ENCODE measurements at places on chromosomes 5 and 9.

GRCh38 chr9:28365728-28366127 lies 792.4 kb upstream of the C9orf72 start:
- no peak for DNase-seq

- no peak for DNase-seq
These were observed 957 bp downstream of the PRELID1 start for GRCh38 chr5:177304392-177305119.

DNA sequence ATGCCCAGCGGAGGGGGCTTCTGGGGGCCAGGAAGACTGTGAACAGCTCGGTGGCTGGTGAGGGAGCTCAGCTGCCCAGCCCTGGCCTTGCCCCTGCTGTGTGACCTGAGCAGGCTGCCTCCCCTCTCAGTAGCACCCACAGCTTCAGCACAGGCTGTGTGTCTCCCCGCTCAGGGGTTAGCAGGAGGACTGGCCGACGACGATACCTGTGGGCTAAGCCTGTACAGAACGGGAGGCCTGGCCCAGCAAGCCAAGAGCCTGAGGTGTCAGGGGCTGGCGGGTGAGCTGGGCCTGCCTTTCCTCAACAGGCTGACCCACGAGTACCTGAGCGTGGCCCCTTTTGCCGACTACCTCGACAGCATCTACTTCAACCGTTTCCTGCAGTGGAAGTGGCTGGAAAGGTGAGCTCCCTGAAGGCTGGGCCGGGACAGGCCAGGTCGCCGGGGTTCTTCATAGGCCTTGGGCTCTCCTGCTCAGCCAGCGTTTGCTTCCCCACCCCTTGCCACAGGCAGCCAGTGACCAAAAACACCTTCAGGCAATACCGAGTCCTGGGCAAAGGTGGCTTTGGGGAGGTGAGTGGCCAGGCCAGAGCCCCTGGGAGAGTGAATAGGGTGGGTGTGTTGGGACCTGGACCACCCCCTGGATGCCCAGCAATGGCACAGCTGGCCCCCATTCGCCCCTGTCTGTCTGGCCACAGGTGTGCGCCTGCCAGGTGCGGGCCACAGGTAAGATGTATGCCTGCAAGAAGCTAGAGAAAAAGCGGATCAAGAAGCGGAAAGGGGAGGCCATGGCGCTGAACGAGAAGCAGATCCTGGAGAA lies 6.6 kb downstream of the GRK6 start:
- no peak for DNase-seq

GRCh38 chr5:159582756-159583541 lies 252.7 kb upstream of the IL12B start:
- no peak for DNase-seq

- no peak for DNase-seq
These were observed 124.7 kb upstream of the FTMT start for GRCh38 chr5:121726991-121727390.

DNA sequence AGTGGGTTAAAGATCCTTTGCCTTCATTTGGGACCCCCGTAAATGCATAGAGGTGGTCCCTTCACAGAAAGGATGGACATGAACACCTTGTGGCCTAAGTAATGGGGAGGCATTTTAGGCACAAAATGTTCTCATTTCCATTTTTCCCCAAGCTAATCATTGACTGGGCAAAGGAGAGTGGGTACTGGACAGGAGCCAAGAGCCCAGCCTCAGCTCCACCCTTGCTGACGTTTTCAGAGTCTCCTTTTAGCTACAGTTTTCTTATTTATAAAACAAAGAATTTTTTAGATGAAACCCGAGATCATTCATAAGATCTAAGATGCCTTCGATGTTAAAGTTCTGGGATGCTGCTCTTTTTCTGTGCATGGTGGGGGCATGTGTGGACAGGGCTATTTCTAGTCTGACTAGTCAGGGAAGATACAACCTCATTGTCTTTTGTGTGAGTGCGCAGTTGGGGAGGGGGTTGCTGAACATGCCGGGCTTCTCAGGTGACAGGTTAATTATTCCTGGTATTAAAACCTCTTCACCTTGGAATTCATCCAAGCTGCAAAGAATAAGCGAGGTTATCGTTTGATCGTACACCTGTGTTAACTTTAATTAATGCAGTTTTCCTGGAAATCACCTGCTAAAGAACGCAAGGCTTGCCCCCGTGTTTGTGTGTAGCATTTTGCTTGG lies 48.4 kb downstream of the ADAMTS16 start:
- no peak for DNase-seq

DNA sequence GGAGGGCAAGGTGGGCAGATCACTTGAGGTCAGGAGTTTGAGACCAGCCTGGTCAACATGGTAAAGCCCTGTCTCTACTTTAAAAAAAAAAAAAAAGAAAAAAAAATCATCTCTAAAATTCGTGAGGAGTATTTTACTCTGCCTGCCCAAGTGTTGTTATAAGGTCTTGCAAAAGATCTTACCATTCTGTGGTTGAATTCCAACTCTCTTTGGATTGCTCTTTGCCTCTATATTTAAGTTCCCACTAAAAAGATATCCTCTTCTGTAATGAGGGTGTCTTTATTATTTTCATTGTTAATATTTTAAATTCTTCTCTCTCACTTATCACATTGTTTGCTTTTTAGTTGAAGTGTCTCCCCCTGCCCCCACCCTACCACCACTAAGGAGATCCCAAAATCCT lies 33.4 kb downstream of the CREBRF start:
- no peak for DNase-seq

DNA sequence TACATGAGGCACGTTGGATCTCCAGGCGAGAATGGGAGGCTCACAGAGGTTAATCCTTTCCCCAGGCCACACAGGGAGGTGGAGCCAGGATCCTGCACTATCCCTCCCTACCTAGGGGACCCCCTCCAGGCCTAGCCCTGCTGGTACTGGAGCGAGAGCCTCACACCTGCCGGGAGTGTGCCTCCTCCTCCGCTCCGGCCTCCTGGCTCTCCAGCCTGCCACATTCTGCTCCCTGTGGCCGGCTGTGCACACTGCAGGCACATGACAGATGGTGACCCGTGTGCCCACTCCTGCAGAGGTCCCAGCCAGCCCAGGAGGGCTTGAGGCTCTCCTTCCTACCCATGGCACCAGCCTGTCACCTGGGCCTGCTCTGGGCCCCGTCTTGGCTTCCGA lies 93.4 kb downstream of the RXRA start:
- no peak for DNase-seq

DNA sequence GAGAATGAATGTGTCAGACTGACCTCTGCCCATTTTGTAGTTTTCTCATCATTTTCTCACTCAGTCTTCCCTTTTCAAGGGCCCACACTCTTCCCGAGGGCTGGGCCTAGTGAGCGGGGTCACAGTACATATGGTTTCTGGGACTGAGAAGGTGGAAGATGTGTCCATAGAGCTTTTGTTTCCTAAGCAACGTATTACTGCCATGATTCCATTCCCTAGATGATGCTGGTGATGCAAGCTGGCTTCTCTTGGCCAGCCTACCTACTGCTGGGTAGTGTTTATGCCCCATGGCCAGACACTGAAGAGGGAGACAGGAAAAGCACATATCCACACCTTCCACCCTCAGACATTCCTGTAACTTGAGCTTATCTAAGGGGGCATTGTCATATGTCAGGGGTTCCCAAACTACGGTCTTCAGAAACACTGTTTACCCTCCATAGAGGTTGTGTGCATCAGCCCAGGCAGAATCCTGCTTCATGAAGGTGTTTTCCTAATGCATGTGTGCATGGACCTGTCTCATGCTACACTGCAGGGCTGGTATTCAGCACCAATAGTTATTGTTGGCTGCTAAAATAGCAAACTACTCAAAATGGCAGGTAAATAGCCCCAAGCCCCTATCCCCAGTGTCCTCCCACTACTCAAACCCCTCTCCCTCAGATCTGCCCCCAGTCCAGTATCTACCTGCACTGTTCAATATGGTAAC lies 9.5 kb downstream of the IRF1 start:
- DNase-seq = no peak

- DNase-seq = no peak
These were observed 10.4 kb downstream of the C9orf152 start for GRCh38 chr9:110197330-110198187.

DNA sequence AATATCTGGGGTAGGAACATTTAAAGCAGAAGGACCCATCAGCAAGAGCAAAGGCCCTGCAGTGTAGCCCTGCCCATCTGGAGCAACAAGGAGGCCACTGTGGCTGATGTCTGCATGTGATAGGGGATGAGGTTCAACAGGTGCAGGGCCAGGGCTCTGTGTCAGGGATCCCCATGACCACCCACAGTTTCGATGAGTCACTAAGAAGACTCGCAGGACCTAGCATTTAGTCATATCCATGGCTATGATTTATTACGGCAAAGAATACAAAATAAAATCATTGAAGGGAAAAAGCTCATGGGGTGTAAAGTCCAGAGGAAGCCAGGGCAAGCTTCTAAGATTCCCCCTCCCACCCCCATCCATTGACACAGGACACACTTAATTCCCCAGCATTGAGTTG lies 188.6 kb downstream of the ADGRV1 start:
- no peak for DNase-seq

GRCh38 chr9:133932633-133933032 lies 59.5 kb downstream of the VAV2 start:
- no peak for DNase-seq

- DNase-seq = no peak
These were observed 43.9 kb upstream of the ARAP3 start for GRCh38 chr5:141725891-141726290.

DNA sequence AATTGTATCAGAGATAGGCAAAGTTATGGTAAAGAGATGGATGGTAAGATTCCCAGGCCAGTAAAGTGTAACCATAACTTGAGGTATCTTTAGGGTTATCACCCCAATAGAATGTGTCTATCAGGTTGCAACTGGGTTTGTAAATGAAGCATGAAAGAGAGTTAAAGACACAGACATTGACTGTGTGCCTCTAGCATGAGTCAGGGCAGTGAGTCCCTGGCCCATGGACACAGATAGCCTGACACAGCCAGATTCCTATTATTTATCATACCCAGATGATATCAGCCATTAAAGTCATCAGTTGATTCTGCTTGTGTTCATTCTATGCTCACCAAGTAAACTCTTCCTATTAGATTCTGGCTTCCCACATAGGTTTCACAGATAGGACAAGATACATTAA lies 33.5 kb upstream of the SNAPC3 start:
- no peak for DNase-seq

DNA sequence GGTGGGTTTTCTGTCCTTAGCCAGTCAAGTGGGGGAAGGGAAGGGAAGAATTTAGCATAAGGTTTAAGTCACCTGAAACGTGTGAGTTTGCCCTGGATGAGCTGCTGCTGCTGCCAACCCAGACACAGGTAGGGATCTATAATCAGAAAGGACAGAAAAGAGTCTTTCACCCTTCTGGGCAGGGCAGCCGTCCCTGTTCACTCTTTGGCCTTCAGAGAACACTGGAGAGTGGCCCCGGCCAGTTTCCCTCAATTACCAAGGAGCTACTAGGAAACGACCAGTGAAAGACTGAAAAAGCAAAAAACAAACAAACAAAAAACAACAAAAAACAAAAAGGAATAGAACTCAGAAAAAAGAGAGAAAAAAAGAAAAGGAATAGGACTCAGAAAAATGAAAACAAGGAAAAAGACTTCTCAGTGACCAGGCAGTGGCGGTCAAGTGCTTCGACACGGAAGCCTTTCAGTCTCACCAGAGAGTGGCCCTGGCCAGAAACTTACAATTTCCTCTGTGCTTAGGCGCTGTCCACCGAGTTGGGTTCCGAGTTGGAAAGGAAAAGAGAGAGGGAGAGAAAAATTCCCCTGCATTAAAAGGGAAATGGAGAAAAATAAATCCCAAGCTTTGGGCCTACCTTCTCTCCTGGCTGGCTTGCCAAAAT lies 2.5 kb upstream of the GM2A start:
- DNase-seq = no peak

DNA sequence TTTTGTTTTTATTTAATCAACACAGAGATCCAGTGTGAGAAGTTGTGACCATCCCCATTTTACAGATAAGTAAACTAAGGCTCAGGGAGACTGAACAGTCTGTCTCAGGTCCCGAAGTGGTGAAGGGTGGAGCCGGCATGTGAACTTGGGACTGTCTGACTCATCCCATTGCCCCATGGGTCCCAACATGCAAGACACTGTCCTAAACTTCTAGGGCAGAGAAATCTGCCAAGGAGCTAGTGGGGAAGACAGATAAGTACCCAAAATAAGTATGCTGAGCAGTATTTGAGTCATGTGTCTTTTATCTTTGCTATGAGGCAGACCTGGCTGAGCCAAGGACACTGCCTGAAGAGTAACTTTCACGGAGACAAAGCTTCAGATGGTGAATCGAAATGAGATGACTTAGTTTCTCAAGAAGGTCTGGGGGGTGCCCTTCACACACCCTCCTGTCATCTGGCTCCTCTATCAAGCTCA lies 64.3 kb upstream of the SLC25A51 start:
- no peak for DNase-seq

GRCh38 chr9:84296146-84296843 lies 44.3 kb downstream of the SLC28A3 start:
- peak; percentile 49 for DNase-seq

- DNase-seq = no peak
These were observed 589.2 kb downstream of the PRR16 start for GRCh38 chr5:121053055-121053985.

DNA sequence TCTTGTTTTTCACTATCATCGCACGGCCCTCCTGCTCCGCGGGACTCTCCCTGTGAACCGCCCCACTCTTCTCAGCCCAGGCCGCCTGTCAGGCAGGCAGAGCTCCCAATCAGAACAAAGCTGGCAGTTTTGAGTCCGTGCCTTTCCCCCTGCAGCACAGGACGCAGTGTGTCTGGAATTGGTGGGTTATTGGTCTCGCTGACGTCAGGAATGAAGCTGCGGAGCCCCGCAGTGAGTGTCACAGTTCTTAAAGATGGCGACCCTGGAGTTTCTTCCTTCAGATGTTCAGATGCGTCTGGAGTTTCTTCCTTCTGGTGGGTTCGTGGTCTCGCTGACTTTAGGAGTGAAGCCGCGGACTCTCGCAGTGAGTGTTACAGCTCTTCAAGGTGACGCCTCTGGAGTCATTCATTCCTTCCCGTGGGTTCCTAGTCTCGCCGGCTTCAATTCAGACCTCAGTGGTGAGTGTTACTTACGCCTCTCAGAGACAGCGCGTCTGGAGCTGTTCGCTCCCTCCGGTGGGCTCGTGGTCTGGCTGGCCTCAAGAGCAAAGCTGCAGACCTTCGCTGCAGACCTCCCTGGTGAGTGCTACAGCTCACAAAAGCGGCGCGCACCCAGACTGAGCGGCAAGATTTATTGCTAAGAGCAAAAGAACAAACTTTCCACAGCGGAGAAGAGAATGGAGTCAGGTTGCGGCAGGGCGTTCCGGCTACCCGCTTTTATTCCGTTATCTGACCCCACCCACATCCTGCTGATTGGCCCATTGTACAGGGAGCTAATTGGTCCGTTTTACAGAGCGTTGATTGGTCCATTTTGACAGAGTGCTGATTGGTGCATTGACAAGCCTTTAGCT lies 7.4 kb downstream of the ZDHHC11B start:
- DNase-seq = no peak
